ENCODE measurements at places on chromosomes 7 and 10. TPM values are rescaled to one million over a fixed set of nuclear protein-coding genes. Genes with fewer than 3 reads are reported as not detected.
A peak's percentile ranks its signal among the peaks of the same experiment; 100 is the strongest.

The CCL24 gene
- total RNA-seq, result not detected

The CARD11 gene
- total RNA-seq, result 2.9 TPM

The ODAD2 gene
- total RNA-seq, result 0.33 TPM

The PSD gene
- total RNA-seq, result 13.4 TPM

The OR13A1 gene
- not detected for total RNA-seq

The PLEKHS1 gene
- 23.6 TPM for total RNA-seq

The SOSTDC1 gene
- not detected for total RNA-seq

DNA sequence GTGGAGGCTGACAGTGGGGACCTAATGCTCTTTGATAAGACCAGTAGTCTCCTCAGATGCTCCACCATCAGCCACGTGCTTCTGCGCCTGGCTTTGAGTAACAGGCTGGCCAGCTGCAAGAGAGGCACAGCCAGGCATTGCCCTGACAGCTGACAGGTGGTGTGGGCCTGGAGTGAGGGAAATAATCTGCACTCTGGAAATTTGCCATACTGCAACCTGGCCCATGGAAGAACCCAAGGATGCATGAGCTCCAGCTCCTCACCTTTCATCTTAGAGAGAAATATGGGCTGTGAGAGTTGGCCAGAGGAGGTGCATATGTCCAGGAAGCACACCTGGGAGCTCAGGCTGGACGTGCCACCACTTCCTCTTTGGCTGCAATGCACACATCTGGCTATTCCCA is 118.9 kb downstream of the PLXDC2 start:
- DNase-seq, result no peak
- peaks cover 7% of the 10 kb centered on the region for H3K4me1 ChIP-seq
- no peak overlapping the region for H3K4me3 ChIP-seq
- no peak overlapping the region for H3K27ac ChIP-seq
- no peaks in the 10 kb centered on the region for H3K27me3 ChIP-seq

DNA sequence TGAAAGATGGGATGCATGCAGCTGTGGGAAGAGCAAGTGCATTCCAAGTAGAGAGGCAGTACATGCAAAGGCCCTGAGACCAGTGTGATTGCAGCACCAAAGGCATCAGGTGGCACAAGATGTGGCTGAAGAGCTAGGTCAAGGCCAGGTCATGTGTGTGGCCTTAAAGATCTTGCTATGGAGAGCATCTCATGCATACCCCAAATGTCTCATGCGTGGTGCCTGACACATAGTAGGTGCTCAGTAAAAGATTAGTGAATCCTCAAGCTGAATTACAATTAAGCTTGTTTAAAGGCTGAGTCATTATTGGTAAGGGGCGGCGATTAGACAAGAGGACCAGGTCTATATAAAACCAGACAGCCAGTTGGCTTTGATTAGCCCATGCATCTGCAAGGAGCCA is 336.6 kb downstream of the FGFR2 start:
- H3K27ac ChIP-seq, result no peak overlapping the region
- H3K4me3 ChIP-seq, result no peak overlapping the region
- no peaks in the 10 kb centered on the region for H3K36me3 ChIP-seq

DNA sequence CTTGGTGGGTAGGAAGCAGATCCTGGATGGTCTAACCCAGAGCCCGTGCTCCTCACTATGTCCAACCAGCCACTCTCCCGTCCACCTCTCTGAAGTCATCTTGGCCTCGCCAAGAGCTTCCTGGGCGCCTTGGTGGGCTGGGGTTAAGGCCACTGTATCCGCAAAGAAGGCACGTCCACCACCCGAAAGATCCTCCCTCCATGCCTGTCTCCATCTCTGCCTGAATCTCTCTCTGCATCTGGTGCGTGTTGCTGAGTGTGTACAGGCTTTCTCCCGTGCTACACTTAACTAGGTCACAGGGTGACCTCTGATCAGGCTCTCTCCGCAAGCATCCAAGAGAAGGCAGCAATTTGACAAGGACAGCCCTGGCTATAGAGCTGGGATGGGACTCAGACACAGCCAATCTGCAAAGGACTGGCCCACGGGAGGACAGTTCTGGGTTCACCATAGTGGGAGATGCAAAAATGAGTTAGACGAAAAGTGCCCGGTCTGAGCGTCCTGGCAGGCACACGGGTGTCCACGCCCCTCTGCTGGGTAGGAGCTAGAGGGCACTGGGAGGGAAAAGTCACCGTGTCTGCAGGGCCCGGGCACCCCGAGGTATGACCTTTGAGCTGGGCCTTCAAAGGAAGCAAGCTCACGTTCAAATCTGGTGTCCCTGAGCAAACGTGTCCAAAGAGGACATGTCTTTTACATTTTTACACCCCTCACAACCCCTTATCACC is 9.4 kb upstream of the RFC2 start:
- no peak overlapping the region for H3K4me3 ChIP-seq
- no peak for DNase-seq
- no peak overlapping the region for H3K27ac ChIP-seq
- no peaks in the 10 kb centered on the region for H3K4me1 ChIP-seq

DNA sequence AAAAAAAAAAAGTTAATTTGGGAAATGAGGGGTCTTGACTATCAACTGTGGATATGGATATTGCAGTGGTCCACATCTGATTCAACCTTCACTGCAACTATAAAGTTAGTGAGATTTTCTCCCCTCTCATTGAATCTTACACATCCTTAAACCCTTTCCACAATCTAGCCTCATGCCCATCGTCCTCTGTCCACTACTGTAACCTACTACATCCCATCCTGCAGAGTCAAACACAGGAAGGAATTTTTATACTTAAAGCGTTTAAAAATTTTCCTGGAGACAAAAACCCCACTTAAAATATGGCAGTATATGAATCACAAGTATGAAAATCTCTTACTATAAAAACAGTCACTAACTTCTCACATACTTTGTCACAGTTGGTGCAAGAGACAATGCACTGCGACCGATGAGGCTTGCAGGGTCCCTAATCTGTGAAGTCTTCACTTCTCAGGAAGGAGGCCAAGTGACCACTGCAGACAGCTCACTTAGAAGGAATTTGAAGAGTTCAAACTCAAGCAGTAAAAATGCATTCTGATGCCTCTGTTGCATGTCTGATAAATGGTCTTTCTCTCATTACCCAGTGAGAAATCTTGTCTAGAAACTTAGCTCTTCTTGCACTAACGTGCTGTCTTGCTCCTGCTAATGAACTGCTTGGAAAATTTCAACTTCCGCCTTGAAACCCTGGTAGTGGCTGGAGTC is 50.3 kb upstream of the ST8SIA6 start:
- DNase-seq, result no peak
- H3K36me3 ChIP-seq, result no peaks in the 10 kb centered on the region
- no peak overlapping the region for H3K4me3 ChIP-seq
- no peaks in the 10 kb centered on the region for H3K4me1 ChIP-seq
- no peak overlapping the region for H3K27ac ChIP-seq

- H3K36me3 ChIP-seq, result no peaks in the 10 kb centered on the region
- no peaks in the 10 kb centered on the region for H3K4me1 ChIP-seq
- H3K27me3 ChIP-seq, result peaks cover 6% of the 10 kb centered on the region
- no peak overlapping the region for H3K4me3 ChIP-seq
- no peak for DNase-seq
These were observed 61.6 kb downstream of the LSM5 start for GRCh38 chr7:32428546-32428945.

DNA sequence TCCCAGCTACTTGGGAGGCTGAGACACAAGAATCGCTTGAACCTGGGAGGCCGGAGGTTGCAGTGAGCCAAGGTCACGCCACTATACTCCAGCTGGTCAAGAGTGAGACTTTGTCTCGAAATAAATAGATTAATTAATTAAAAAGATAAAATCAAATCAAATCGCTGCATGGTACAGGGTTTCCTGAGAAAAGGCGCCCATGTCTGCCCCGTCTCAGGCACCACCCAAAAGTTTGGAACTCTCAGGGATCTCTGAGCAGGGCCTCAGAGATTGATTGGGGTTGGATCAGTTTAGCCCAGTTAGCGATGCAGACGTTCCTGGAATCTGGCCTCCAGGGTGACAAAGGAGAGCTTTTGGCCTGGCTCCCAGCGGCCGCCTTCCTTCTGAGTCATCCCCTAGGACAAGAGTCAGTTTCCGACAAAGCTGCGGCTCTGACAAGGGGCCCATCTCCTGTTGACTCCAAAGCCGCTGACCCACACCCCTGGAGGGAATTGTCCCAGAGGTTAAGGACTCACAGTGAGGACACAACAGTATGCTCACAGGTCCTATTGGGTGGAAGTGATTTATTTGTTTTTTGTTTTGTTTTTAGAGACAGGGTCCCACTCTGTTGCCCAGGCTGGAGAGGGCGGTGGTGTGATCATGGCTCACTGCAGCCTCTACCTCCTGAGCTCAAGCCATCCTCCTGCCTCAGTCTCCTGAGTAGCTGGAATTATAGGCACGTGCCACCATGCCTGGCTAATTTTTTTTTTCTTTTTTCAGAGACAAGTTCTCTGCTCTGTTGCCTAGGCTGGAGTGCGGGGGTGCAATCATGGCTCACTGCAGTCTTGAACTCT is 6.8 kb downstream of the ORAI2 start:
- DNase-seq, result peak; percentile 72
- no peaks in the 10 kb centered on the region for H3K27me3 ChIP-seq
- peak overlapping the region; percentile 72 for H3K27ac ChIP-seq
- H3K4me3 ChIP-seq, result no peak overlapping the region
- H3K4me1 ChIP-seq, result peaks cover 3% of the 10 kb centered on the region

DNA sequence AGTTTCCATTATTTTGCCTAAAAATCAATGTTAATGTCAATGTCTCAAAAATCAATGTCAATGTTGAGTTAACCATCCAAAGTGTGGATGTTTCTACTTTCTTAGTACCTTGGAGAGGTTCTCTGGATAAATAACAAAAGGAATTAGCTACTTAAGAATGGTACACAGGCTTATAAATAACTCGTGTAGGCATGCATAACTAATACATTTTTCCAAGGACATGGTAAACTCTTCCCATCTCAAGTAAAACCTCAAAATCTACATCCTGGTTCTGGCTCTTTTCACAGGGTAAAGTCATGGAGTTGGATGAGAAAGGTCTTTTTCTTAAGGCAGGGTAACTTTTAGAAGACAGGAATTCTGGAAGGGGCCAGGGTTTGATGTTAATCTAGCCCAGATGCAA is 59.9 kb downstream of the CAV1 start:
- peaks cover 4% of the 10 kb centered on the region for H3K4me1 ChIP-seq
- no peak overlapping the region for H3K4me3 ChIP-seq
- no peak for DNase-seq
- H3K27me3 ChIP-seq, result no peaks in the 10 kb centered on the region

GRCh38 chr7:107044347-107045194 is at the start of gene PRKAR2B:
PRKAR2B (plus strand) TSS chr7:107044705; CDS start chr7:107044908, 203 bp downstream.
- H3K36me3 ChIP-seq, result no peaks in the 10 kb centered on the region
- peak; percentile 53 for DNase-seq
- H3K4me1 ChIP-seq, result peaks cover 4% of the 10 kb centered on the region
- peak within 1 kb of the TSS; percentile 96 for H3K27ac ChIP-seq
- H3K4me3 ChIP-seq, result peak within 1 kb of the TSS; percentile 80

DNA sequence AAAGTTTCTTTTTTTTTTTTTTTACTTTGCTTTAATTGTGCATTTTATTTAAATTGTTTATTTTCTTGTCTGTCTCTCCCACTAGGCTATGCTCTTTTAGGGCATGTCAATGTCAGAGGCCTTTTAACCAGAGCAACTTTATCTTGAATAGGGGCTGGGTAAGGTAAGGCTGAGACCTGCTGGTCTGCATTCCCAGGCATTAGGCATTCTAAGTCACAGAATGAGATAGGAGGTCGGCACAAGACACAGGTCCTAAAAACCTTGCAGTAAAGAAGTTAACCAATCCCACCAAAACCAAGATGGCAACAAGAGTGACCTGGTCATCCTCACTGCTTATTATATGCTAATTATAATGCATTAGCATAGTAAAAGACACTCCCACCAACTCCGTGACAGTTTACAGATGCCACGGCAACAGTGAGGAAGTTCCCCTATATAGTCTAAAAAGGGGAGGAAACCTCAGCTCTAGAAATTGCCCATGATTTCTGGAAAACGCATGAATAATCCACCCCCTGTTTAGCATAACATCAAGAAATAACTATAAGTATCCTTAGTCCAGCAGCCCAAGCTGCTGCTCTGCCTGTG is 47.0 kb upstream of the FRMD4A start:
- no peak overlapping the region for H3K4me3 ChIP-seq
- no peaks in the 10 kb centered on the region for H3K27me3 ChIP-seq
- H3K4me1 ChIP-seq, result no peaks in the 10 kb centered on the region
- no peak for DNase-seq
- H3K36me3 ChIP-seq, result no peaks in the 10 kb centered on the region
- H3K27ac ChIP-seq, result no peak overlapping the region

DNA sequence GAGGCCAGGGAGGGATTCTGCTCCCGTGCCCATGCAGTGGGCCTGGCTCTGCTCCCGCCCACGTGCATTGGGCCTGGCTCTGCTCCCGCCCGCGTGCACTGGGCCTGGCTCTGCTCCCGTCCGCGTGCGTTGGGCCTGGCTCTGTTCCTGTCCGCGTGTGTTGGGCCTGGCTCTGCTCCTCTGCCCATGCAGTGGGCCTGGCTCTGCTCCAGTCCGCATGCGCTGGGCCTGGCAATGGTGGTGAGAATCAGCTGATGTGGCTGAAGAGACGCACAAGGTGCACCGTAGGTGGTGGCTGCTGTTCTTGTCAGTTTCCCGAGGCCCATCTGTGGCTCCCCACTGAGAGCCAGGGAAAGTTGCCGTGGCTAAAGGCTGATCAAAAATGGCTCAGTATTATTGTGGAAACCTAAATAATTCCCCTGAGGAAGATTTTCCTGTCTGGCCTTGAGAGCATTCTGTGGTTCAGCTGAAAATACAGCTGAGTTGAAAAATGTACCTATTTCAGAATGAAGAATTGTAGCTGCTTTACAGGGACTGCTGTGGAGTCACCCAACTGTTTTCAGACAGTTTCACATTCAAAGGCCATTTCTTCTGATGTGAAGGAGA is 572.4 kb downstream of the GLRX3 start:
- no peak overlapping the region for H3K4me3 ChIP-seq
- no peak overlapping the region for H3K27ac ChIP-seq
- DNase-seq, result no peak

DNA sequence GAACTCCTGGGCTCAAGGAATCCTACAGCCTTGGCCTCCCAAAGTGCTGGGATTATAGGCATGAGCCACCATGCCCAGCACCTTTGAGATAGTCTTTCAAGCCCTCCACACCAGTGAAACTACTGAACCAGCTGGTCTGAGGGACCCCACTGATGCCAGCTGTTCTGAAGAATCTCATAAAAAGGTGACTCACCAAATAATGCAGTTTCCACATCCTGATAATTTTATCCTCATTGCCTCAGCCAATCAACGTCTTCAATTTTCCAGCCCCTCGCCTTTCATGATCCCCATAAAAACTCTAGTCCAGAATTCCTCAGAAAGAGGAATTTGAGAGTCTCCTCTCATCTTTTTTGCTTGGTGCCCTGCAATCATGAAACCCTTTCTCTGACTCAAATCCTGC is 1691.6 kb upstream of the LRRTM3 start:
- H3K4me1 ChIP-seq, result no peaks in the 10 kb centered on the region
- no peak for DNase-seq
- no peak overlapping the region for H3K4me3 ChIP-seq
- H3K27me3 ChIP-seq, result no peaks in the 10 kb centered on the region
- no peak overlapping the region for H3K27ac ChIP-seq
- H3K36me3 ChIP-seq, result no peaks in the 10 kb centered on the region

- H3K4me3 ChIP-seq, result no peak overlapping the region
- no peaks in the 10 kb centered on the region for H3K27me3 ChIP-seq
- H3K36me3 ChIP-seq, result no peaks in the 10 kb centered on the region
- H3K4me1 ChIP-seq, result no peaks in the 10 kb centered on the region
- DNase-seq, result no peak
These were observed 181.9 kb downstream of the CYP26A1 start for GRCh38 chr10:93255546-93255945.

GRCh38 chr7:111126987-111127386 is 36.1 kb downstream of the LRRN3 start:
- no peaks in the 10 kb centered on the region for H3K36me3 ChIP-seq
- H3K27me3 ChIP-seq, result no peaks in the 10 kb centered on the region
- DNase-seq, result no peak
- no peaks in the 10 kb centered on the region for H3K4me1 ChIP-seq
- no peak overlapping the region for H3K27ac ChIP-seq
